ENCODE measurements at places on chromosomes 2 and 18. TPM values are rescaled to one million over a fixed set of nuclear protein-coding genes. Genes with fewer than 3 reads are reported as not detected.

Gene NT5C1B
- total RNA-seq: not detected

Gene TRPM8
- total RNA-seq: not detected

DNA sequence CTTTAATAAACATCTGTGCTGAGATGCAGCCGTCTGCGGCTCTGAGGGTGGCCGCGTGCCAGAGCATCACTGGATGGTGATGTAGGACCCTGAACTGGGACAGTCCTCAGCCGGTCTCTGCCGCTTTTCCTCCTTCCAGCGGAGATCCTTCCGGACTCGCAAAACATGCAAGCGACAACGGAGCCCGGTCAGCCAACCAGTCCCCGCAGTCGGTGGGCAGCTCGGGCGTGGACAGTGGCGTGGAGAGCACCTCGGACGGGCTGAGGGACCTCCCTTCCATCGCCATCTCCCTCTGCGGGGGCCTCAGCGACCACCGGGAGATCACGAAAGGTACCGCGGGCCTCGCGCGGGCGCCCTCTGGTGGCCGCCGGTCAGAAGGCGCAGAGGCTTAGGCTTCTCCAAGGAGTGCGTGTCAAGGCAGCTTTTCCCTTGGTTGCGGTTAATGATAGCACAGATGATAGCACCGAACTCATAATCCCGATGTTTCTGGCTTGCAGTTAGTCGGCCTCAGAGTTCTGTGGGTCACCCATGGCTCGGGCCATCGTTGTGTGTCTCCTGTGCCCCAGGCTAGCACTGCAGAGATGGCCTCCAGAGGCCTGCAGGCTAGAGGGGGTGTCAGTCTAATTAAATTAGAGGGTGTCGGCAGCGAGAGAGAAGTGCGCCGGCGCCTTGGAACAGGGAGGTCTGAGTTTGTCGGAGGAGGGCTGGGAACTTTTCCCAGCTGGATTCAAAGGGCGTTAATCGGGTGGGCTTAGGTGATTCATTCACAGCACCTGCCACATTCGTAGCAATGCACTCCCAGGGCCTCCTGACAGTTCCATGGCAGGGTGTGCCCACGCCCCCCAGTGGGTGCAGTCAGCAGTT lies 38.5 kb downstream of the LPIN1 start:
- DNase-seq: no peak

GRCh38 chr2:156982615-156983014 lies 274.9 kb upstream of the GALNT5 start:
- no peak for DNase-seq

DNA sequence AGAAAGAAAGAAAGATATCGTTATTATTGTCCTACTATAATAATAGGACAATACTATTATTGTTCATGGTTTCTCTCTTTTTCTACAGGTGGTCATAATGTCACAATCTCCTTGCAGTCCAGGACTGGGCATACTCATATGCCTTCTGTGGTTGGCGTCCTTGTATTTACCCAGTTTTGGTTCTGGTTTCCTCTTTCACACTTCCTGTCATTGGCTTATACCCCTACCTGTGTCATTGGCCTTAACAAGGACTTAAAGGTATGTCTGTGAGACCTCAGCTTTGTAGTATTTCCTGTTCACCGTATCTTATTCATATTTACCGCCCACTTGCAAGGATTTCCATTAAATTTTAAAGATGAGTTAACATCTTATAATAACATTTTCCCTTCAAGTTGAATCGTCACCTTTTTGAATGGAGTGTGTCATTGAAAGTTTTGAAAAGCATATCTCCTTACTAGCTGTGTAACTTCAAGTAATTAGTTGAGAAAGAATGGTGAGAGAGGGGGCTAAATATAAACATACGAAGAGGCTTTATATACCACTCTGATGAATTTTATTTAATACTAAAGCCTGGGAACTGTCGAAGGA lies 36.5 kb upstream of the HTR2B start:
- no peak for DNase-seq

GRCh38 chr2:9010866-9011265 lies 7.4 kb upstream of the MBOAT2 start:
- DNase-seq: no peak
